Hypothalamus (tissue), 51 donors: ENCODE measurements at places on chromosomes 4 and X.

- no peak for DNase-seq
Observed at GRCh38 chrX:16033331-16033730, 90.0 kb upstream of the GRPR start.

- no peak for DNase-seq
Observed at GRCh38 chr4:86927843-86928395, 6.9 kb upstream of the AFF1 start.

DNA sequence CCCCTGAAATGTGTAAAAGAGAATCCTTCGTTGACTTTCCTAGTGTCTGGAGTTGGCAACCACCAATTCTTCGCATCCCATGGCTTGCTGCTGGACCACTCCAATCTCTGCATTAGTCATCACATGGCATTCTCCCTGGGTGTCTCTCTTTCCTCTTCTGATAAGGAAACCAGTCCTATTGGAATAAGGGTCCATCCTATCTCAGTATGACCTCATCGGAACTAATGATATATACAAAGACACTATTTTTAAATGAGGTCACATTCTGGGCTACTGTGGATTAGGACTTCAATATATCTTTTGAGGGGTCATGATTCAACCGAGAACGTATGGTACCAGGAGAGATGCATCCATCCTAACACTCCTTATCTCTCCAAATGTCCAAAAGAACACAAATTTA, 259.1 kb upstream of the CPEB2 start:
- DNase-seq = no peak

DNA sequence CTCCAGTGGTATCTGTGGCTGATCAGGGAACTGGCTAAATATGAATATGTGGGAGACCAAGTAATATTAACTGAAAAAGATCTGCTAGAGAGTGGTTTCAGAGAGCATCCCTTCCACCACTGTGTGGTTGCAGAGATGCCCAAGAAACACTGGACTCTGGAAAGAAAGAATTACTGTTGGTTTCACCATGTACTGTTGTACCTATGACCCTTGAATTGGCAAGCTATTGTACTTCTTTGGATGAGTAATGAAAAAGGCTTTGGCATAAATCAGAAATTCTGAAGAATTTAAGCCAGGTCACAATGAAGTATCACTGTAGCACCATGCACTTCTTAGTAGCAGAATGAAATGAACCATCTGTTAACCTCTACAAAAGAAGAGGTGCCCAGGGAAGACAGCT, 134.4 kb upstream of the INTU start:
- no peak for DNase-seq

DNA sequence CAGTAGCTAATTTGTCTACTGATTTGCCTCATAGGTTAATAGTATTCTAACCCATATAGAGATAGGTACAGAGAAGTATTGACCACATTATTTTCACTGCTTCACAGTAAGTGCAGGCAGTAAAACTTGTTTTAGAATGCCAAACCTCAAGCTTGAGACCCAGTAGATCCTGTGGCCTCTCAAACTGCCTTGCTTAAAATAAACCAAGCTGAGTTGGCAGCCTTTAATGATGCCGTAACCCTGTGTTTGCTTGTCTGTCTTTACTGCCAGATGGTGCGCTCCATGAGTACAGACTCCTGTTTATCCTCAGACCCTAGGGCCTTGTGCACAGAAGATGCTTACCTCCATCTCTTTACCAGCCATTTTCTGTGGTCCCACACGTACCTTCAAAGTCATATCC, 50.8 kb downstream of the ANXA3 start:
- DNase-seq = no peak

DNA sequence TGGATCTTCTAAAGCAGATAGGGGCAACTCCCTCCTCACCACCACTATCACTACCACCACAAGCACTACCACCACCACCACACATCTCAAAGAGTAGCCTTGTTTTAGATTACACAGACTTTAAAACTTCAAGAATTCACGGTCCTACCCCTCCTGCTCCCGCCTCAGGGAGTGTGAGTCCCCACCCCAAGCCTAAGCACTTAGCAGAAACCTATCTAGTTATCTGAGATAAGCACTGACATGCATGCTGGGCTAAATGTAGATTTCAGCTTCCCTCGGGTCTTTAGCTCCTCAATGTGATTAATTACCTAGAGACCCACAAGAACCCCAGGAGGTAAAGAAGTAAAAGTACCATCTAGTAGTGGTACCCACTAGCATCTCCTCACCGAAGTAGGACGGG, 775 bp downstream of the AMOT start:
- DNase-seq = no peak

- no peak for DNase-seq
Observed at GRCh38 chr4:157043131-157043530, 32.8 kb upstream of the GLRB start.
